ENCODE measurements at places on chromosomes 7 and 10.

DNA sequence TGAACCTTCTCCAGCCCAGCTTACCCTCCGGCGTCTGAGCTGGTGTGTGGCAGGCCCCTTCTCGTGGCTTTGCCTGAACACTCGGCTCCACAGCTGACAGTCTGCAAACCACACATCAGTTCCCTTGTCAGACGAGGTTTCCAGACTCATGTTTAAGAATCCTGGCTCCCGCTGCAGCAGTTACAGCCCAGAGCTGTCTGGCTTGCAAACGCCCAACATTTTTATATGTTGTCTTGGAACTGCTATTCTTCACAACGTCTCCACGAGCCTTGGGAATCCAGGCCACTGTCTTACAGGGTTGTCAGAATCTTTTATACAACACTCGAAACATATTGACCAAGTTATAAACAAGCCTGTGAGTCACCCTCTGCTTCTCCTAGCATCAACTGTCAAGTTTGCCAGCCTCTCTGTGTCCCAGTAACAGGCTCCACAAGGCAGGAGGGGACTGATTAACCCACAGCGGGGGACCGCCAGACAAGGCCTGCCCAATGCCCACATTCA, 68.1 kb downstream of the TNS3 start:
- no peak for DNase-seq

- no peak for DNase-seq
Measured at GRCh38 chr10:128879441-128880140, 587.5 kb upstream of the MGMT start.

DNA sequence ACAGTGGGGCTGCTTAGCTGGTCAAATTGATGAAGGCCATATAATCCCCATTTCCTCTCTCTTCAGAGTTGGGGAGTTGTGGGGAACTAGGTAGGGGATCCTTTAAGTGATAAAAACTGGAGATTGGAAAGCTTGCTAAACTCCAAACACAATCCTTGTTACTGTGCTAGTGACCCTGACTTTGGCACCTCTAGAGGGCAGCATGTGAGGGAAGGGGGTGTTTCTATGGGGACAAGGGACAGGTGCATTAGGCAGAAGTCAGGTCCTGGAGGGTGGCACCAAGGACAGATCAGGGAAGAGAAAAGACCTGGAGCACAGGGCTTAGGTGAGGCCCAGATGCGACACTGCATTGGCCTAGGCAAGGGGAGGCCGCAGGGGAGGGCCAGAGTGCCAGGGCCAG, 66.9 kb downstream of the CDHR3 start:
- no peak for DNase-seq

DNA sequence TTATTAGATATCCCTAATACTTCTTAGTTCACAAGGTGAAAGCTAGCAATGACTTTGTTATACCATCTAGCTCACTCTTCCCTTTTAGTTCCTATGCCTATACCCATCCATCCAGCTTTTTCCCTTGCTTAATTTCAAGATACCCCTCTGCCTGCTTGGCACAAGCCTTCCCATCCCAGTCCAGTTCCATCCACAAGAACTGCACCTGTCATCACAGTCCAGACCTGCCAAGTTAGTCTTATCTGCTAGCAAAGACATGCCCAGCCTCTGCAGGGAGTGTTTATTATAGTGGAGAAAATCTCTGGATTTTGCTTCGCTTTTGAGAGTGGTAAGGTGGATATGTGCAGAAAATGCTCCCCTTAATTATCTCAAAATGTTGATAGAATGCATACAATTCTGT, 158.2 kb downstream of the ST7 start:
- no peak for DNase-seq

- DNase-seq: no peak
Measured at GRCh38 chr7:4733936-4734528, 41.4 kb upstream of the AP5Z1 start.

- DNase-seq: no peak
Measured at GRCh38 chr10:71217266-71218045, 5.1 kb downstream of the UNC5B start.

GRCh38 chr7:140738280-140738679, 41.8 kb downstream of the NDUFB2 start:
- no peak for DNase-seq
